Memory B cell (primary cell): ENCODE measurements at places on chromosomes 4 and X.

DNA sequence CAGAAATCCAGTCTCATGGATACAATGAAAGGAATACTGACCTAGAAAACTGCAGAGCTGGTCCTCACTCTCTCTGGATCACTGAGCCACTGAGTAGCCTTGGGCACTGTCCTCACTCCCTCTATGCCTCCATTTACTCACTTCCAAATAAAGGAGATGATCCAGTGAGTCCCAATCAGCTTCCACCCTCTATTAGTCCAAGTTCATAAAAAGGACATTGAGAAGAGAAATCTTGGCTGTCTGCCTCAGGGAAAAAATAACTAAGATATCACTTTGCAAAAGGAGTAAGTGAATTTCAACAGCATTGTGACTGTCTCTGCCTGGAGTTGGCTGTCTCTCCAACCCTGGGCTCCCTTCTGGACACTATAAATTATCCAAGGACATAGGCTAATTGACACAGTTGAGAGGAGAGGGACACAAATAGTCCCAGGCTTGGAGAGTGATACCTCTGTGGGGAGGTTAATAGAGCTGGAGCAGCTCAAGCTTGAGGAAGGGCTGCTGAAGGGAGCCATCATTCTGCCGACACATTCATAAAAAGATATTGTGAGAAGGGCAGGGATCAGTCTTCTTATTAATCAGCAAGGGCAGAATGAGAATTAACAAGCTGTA, 572.3 kb downstream of the RAB28 start:
- DNase-seq = no peak

GRCh38 chr4:1695913-1696312, 11.8 kb upstream of the FAM53A start:
- no peak for DNase-seq

- no peak for DNase-seq
These were observed 20.8 kb upstream of the MAGEA1 start for GRCh38 chrX:153158319-153158718.

DNA sequence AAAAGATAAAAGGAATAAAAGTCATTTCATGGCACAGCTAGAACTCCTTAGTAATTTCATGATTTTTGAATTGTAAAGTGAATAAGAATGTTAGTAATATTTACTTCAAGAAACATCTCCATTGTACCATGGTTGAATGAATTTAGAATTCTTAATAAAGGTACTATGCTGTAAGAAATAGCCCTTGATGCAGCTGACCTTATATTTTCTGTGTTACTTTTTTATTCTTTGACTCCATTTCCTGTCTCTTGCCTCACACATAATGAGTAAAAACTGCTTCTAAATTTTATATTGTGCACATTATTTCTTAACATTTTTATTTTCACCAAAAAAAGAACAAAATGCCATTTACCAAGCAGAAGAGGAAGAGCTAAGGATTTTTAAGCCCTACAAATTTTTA, 81.9 kb upstream of the PDHA2 start:
- no peak for DNase-seq

DNA sequence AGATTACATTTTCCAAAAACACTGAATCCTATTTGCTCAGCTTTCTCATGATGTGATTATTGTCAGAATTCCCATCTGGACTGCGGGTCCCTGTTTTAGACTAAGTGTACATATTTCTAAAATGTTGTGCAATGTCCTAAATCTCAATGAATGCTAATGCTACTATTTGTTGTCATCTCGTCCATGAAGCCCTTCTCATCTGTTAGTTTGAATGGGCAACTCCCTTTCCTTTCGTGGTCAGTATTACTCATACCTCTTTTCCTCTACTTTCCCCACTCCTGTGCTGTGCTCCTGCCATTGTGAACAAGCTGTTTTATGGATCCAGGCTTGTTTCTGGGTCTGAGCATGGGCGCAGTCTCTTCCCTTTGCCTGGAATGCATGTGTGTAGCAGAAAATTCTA, 91.0 kb downstream of the MID1 start:
- no peak for DNase-seq

- no peak for DNase-seq
These were observed 252.6 kb downstream of the ANK2 start for GRCh38 chr4:113302051-113302450.

- DNase-seq = no peak
These were observed 629.5 kb upstream of the AMOT start for GRCh38 chrX:113470166-113470565.

DNA sequence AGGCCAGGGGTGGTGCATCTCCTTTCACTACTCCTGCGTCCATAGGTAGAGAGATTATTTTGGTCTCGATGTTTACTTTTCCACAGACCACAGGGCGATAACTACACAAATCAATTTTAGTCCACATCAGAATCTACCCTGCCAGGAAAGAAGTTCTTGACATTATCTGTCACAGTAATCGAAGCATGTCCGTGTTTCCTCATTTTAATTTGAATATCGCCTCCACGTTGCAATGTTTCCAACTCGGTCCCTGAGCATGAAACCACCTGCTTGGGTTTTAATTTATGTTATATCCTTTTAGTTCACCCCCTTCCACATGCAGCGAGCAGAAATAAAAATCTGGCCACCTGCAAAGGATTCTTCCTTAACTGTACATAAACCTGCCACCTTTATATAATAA, 100.1 kb upstream of the ATXN3L start:
- no peak for DNase-seq

DNA sequence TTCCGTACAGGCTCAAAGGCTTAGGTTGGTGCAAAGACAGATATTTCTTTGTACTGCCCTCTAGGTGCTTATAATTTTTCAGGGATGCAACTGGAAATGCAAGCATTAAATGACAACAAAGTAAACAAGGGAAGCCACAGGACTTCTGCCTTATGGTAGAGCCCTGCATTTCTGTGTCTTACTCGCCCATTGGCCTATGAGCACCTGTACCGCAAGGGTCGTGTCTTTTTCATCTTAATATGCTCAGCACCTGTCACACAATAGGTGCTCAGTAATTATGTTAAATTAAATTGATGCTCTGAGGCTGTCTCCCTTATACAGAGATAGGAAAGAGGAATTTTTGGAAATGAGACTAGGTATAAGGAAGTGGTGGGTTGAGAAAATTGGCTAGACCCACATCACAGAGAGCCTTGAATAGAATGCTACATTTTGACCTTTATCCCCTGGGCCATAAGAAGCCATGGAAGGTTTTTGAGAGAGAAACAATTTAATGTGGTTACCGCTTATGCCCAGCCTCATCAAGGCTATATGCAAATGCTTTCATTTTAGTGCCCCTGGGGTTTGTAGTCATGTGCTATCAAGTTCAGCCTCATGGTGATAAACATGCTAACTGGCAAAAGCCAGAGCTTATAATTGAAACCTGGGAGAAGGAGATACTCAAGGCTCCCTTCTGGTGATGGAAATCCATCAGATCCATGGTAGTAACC, 16.3 kb downstream of the VSIG4 start:
- DNase-seq = no peak

DNA sequence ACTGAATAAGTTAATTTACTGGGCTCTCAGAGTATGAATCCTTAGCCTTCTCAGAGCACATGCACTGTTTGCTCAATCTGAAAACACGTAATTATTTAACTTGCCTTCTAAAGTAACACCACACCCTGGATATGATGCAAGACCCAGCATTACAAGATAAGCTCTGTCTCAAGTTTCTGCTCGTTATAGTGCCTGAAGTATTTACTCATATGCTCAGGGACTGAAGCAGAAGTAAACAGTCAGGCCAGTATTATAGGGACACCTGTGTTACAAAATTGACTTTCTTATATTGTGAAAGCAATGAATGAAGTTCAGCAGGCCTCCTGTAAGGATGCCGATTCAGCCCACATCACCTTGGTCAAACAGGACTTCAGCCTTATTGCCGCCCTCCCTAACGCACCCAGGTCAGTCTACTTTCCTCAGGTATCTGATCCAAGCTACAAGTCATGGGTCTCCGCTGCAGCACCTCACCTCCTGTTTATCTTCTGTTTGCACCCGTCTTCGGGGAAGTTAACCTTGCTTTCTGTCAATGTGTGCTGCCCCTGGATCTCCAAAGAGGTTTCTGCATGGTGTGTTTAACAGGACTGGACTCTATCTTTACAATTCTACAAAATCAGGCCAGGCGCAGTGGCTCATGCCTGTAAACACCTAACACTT, 42.8 kb upstream of the KLF3 start:
- no peak for DNase-seq

GRCh38 chr4:53592686-53593501, 1.6 kb upstream of the LNX1 start:
- DNase-seq = no peak

- DNase-seq = no peak
These were observed 17.4 kb downstream of the VEGFC start for GRCh38 chr4:176775338-176775737.

- DNase-seq = no peak
These were observed 4.2 kb downstream of the TLL1 start for GRCh38 chr4:165877286-165877685.

DNA sequence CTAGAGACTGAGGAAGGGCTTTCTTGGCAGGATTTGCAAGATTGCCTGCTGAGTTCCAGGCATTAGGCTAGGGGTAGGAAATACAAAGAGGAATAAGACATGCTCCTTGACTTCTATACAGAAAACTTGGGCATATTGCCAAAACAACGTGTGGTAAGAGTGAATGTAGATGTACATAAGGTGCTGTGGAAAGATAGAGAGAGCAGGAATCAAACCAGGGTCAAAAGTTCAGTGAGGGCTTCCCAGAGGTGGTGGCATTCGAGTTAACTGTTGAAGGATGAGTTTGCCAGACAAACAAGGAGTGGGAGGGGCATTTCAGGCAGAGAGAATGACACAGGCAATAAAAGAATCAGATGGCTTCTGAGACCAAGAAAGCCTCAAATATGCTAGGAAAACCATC, 187.9 kb downstream of the KDR start:
- no peak for DNase-seq

DNA sequence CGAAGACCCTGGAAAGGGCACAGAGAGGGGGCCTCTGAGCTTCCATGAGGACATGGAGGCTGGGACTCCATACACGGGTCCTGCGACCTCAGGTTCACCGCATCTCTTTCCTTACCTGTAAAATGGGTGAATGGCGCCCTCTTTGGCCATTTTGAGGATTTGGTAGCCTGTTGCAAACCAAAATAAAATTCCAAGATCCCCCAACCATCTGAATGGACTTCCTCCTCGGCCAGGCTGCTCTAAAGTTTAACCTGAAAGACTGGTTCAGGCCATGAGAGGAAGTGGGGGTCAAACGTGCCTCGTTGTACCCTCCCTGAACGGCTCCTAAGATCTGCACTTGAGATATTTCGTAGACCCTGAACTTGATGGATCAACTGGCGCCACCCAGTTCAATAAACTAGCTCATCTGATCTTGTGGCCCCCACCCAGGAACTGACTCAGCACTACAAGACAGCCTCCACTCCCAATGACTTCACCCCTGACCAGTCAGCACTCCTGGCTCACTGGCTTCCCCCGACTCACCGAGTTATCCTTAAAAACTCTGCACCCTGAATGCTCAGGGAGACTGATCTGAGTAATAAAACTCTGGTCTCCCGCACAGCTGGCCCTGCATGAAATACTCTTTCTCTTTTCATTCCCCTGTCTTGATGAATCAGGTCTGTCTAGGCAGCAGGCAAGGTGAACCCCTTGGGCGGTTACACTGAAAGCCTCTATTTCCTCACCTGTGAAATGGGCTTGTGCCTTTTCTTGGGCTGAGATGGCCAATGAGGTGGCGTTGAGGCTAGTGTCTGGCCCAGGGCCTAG, 32.9 kb upstream of the GPR78 start:
- DNase-seq = no peak

- DNase-seq = no peak
These were observed 128.4 kb downstream of the FHDC1 start for GRCh38 chr4:153064571-153064970.

- DNase-seq = no peak
These were observed 119.7 kb upstream of the CXorf51A start for GRCh38 chrX:146934256-146934655.

DNA sequence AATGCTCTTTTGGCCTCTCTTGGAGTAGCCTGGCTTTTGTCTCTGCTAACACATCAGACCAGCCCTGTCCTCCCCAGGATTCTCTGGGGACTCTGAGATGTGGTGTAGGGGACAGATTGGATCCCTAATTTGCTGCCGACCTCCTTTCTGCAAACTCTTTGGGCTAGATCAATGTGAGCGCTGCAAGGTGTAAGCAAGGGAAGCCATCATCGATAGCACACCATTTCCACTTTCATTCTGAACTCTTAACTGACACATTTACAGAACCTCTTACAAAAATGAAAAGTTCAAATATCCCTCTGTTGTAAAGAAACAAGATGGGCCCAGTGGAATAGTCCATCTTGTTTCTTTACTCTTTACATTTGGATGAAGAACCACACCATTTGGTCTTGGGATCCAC, 46.6 kb downstream of the PGRMC2 start:
- no peak for DNase-seq

GRCh38 chr4:168907119-168907698, 102.8 kb downstream of the CBR4 start:
- no peak for DNase-seq

DNA sequence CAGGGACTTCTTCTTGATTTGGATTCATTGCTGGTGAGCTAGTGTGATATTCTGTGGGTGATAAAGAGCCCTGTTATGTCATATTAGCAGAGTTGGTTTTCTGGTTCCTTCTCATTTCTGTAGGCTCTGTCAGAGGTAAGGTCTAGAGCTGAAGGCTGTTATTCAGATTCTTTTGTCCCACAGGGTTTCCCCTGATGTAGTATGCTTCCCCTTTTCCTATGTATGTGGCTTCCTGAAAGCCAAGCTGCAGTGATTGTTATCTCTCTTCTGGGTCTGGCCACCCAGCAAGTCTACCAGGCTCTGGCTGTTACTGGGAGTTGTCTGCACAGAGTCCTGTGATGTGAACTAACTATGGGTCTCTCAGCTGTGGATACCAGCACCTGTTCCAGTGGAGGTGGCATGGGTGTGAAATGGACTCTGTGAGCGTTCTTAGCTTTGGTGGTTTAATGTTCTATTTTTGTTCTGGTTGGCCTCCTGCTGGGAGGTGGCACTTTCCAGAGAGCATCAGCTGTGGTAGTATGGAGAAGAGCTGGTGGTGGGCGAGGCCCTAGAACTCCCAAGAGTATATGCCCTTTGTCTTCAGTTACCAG, 373.7 kb downstream of the AR start:
- DNase-seq = no peak

DNA sequence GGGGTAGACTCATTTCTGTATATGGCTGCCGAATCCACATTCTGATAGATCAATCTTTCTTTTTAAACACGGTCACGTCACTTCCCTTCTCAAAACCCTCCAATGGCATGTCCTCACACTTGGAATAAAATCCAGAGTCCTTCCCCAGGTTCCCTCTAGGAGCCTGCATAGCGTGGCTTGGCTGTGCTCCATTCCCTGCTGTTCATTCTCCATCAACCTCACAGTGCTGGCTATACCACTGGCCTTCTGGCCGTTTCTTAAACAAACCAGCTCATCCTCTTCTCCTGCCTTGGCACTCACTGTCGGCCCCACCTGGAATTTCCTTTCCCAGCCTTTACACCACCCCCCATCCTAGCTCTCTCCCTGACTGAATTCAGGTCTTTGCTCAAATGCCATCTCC, 77.1 kb downstream of the RBM47 start:
- DNase-seq = no peak

GRCh38 chrX:146241902-146242301, 424.3 kb downstream of the SLITRK2 start:
- no peak for DNase-seq

GRCh38 chr4:180153587-180153986, 2089.6 kb upstream of the TENM3 start:
- no peak for DNase-seq
